ENCODE measurements at places on chromosomes 7 and 10.

- DNase-seq: peak; percentile 96
Observed at GRCh38 chr7:34128762-34129161, 223.4 kb downstream of the BMPER start.

DNA sequence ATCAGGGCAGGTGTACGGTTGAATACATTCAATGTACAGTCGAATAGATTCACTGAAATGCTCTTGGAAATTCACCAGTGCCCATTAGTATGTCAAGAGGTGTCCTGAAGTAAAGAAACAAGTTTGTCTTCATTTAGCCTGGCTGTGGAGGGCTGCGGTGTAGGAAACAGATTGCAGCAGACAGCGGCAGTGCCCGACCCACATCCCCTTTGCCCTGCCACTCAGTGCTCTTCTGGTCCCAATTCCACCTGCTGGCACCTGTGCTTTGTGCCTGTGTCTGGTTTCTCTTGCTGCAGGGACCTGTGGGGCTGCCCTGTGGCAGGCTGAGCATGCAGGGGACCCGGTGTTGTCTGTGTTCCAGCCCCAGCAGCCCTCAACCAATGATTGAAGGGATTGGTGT, 183.7 kb downstream of the RPS24 start:
- no peak for DNase-seq

GRCh38 chr10:69232252-69232651, 12.1 kb downstream of the HKDC1 start:
- DNase-seq: peak; percentile 74

- DNase-seq: no peak
Observed at GRCh38 chr10:70087616-70088307, 35.1 kb downstream of the MACROH2A2 start.

GRCh38 chr10:50622706-50623662, 772 bp downstream of the SGMS1 start:
- DNase-seq: peak; percentile 27
